ENCODE measurements at places on chromosomes 4 and X. TPM values are rescaled to one million over a fixed set of nuclear protein-coding genes. Genes with fewer than 3 reads are reported as not detected.

DNA sequence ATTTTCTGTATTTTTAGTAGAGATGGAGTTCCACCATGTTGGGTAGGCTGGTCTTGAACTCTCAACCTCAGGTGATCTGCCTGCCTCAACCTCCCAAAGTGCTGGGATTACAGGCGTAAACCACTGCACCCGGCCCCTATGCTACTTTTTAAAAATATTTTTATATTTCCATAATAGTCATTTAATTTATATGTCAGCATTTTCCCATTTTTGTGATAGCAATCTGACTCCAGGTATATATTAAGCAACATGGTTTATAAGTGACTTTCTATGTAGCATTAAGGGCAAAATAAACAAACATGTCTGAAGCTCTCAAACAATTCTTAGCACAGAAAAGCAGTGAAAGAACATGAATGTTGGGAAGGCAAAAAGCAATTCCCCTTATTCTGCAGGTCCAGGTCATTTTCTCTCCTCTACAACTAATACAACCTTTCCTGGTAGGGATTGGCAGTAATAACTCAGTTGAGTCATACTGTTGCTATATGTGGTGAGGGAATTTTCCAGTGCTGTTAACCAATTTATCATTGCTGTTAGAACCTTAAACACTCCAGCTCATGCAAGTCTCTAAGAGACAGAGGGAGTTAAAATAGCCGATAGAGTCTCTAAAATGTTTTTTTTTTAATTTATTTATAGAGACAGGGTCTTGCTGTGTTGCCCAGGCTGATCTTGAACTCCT is 24.0 kb downstream of the SMIM14 start:
- DNase-seq: no peak
- H3K4me1 ChIP-seq: peaks cover 12% of the 10 kb centered on the region
- H3K27ac ChIP-seq: peak overlapping the region; percentile 57

- no peaks in the 10 kb centered on the region for H3K36me3 ChIP-seq
- H3K4me3 ChIP-seq: no peak overlapping the region
- H3K4me1 ChIP-seq: peaks cover 6% of the 10 kb centered on the region
- no peaks in the 10 kb centered on the region for H3K27me3 ChIP-seq
- H3K27ac ChIP-seq: no peak overlapping the region
- no peak for DNase-seq
Observed at GRCh38 chrX:134623293-134624045, 34.8 kb downstream of the PLAC1 start.

PNMA6F gene
- not detected for total RNA-seq

KDR gene
- 18.8 TPM for total RNA-seq

MAGEH1 gene
- 32.3 TPM for total RNA-seq

Data from aorta (tissue), 5 donors.